Stimulated activated CD8-positive, alpha-beta memory T cell treated with anti-CD3 and anti-CD28 coated beads, Interleukin-4, amount 100 ng/mL, for 1 hour (primary cell): ENCODE measurements at places on chromosomes 4 and X.

DNA sequence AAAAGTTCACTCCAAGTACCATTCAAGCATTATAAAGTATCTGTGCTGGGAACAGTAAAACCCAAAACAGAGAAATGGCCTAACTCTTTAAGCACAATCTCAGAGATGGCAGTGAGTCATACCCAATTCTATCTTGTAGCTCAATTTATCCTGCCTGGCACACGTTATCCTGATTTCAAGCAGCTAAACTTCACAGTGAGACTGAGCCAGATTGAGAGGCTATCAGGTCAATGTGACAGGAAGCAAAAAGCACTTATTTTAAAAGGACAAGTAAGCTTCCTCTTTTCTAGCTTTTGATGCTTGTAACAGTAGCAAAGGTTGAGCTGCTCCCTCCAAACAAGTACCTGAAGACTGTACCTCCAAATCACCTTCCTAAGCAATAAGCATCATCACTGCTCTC, 324.9 kb downstream of the NAF1 start:
- no peak for DNase-seq

DNA sequence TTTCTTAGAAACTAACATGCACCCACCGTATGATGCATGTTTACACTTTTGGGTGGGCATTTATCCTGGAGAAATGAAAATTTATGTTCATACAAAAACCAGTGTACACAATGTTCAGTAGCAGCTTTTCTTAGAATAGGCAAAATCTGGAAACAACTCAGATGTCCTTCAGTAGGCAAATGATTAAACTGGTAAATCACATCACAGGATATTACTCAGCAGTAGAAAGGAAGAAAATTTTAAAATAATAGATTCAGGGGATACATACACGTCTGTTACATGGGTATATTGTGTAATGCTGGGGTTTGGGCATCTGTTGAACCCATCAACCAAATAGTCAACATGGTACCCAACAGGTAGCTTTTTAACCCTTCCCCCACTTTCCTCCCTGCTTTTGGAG, 25.2 kb upstream of the HSPA4L start:
- DNase-seq = no peak

GRCh38 chrX:123267220-123267619, 83.1 kb downstream of the GRIA3 start:
- DNase-seq = no peak

DNA sequence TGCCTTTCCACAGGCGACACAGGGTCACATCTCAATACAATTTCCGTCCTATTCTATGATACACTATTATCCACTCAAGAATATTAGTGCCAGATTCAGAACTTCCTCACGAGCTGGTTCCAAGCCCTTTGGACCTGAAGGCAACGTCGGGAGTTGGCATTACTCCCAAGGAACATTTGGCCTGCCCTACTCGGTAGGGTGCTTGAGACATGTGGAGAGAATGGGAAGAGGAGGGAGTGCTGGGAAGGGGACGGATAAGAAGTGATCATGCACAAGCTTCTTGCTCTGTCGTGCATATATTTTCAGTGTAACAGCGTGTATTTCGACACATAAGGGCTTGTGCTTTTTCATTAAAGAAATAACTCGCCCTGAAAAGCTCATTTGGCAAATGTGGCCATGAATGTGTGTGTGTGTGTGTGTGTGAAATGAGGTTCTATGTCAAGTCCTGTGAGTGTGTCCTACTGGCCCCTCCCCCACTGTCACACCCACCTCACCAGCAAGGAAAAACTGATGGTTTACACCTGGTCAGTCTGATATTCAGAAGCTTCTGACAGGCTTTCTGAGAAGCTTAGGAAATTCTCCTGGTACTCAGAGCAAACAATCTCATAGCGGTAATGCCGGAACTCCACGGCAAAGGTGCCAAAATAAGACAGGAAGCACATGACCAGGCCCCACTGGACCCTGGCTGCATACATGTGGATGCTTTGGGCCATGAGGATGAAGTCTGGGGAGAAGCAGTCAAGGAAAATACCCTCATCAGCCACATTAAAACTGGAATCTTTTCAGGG, 54.8 kb downstream of the ENOPH1 start:
- DNase-seq = no peak

- no peak for DNase-seq
Measured at GRCh38 chr4:147924604-147925412, 192.9 kb downstream of the ARHGAP10 start.

DNA sequence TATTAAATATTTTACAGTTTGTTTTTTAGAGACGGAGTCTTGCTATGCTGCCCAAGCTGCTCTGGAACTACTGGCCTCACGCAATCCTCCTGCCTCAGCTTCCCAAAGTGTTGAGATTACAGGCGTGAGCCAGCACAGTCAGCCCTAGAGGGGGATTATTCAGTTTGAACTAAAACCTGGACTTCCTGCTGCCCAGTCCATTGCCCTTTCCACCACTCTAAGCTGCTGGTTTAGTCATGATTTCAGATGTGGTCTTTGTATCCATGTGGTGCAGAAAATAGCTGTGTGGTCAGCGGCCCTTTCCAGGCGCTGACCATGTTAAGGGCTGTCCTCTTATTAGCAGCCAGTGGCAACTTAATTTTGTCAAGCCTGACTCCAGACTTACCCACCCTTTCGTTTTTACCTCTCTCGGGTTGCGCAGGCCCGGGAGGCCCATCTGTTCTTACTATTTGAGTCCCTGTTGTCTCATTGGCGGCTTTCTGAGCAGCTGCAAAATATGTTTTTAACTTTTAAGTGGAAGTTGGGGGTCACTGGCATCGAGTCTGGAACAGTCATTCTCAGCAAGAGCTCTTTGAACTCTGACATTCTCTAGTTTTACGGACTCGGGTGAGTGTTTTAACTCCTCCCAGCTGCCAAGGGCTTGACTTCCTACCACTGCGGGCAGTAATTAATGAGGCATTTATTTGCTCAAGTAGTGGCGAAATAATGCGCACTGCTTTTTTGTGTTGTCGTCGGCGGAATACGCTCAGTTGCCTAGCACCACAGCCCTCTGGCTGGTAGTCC, 773 bp upstream of the VMA21 start:
- DNase-seq = no peak

- no peak for DNase-seq
Measured at GRCh38 chrX:71365356-71365874, 742 bp upstream of the TAF1 start.

DNA sequence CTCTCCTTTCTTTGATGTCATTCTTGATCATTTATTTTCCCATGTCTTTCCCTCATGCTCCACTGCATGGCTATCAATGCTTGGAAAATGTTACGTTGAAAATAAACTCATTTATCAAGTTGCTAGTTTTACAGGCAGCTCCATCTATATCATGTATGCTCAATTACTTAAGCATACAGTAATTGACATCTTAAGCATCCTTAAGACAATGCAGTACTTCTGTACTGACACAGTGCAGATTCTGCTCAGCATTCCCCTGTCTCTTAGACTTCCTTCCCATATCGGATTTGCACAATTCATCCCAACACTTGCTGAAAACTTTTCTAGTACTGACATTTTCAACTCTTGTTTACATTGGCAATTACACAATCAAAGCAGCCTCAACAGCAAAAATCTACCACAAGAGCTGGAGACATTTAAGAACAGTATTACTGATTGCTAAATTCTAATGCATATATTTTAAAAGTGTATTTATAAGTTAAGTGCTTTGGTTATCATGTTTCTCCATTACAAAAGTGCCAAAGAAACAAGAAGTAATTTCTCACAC, 165.6 kb downstream of the ATP10D start:
- DNase-seq = no peak

GRCh38 chr4:168408620-168409019, 71.7 kb downstream of the DDX60L start:
- no peak for DNase-seq

- no peak for DNase-seq
Measured at GRCh38 chr4:8786166-8786565, 85.5 kb downstream of the HMX1 start.

- no peak for DNase-seq
Measured at GRCh38 chr4:24076811-24077210, 187.0 kb upstream of the PPARGC1A start.

DNA sequence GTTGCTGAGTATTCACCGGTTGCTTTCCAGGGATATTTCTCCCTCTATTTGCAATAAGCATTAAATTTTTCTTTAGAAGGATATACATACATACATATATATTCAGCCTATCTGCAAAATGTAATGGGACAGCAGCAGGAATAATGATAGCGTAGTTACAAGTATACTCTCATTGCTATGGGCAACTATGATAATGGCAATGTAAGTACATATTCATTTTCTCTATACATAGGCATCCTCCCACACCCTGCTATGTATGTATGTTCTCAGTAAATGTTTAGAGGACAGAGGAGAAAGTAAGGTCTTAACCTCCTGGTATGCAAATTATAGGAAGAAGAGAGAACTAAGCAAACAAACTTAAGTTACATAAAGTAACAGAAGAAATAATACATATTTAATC, 19.7 kb upstream of the MAB21L2 start:
- DNase-seq = no peak

GRCh38 chr4:79338148-79338547, 12.3 kb upstream of the NAA11 start:
- DNase-seq = no peak

DNA sequence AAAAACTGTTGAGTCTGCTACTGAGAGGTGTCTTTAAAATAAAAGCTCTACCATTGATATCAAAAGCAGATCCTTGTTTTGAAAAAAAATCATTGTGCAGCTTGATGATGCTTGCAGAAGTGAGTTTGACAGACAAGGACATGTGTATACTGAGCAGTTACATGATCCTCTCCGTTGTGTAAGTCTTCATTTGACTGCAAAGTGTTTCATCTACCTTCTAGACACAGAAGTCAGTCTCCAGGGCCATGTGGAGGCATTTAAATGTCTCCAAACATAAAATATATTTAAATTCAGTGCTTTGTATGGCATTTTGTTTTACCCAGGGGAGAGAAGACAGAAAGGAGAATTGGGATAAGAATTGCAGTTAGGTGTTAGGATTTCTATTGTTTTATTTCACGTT, 107.8 kb upstream of the MYOZ2 start:
- no peak for DNase-seq

GRCh38 chrX:19188566-19188965, 66.3 kb upstream of the ADGRG2 start:
- no peak for DNase-seq
